Fibroblast of villous mesenchyme (primary cell): ENCODE measurements at places on chromosomes 6 and 20. TPM values are rescaled to one million over a fixed set of nuclear protein-coding genes. Genes with fewer than 3 reads are reported as not detected.
A peak's percentile ranks its signal among the peaks of the same experiment; 100 is the strongest.

DNA sequence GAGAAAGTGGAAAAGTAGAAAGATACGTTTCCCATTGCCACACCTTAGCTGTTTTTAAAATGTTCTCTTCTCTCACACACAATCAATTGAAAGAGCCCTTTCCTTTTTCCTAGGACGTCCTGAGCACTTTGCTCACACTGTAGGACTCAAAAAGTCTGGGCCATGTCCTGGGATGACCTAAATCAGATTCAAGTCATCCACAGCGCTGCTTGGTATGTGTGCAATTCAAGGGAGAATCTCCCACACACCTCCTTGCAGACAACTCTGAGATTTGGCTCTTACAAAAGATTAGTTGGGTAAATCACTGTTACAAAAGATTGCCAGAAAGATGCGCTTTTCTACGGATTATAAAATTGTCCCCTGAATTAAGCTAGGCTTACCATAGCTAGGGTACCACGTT is 130.1 kb downstream of the RNASET2 start:
- DNase-seq: peak; percentile 12

DNA sequence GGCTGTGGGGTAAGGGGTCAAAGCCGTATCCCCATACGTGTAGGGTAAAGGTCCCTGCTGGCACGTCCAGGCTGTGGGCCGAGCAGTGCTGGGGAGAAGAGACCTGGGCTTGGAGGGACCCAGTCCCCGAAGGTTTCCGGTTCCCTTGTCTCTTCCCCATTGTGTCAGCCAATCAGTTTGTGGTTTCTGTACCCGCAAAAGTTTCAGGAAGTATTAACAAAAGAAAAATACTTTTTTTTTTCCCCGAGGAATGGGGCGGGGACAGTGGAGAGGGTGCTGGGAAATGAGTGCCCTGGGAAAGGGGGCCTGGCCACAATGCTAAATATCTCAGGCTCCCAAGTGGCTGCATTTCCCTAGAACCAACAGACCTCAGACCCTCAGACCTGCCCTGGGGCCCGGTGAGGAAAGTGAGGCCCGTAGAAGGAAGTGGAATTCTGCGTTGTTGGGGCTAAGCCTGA is 15.2 kb upstream of the AMD1 start:
- no peak for DNase-seq

GRCh38 chr6:131173680-131174079 is 38.4 kb downstream of the AKAP7 start:
- no peak for DNase-seq

GRCh38 chr6:72022830-72023229 is 136.5 kb downstream of the RIMS1 start:
- DNase-seq: no peak

GRCh38 chr20:19113343-19113930 is 99.0 kb upstream of the SLC24A3 start:
- DNase-seq: no peak

GRCh38 chr6:20332441-20333006 is 69.2 kb upstream of the E2F3 start:
- DNase-seq: no peak

- DNase-seq: peak; percentile 9
These were observed 739 bp downstream of the CTSZ start for GRCh38 chr20:59006167-59006863.

DNA sequence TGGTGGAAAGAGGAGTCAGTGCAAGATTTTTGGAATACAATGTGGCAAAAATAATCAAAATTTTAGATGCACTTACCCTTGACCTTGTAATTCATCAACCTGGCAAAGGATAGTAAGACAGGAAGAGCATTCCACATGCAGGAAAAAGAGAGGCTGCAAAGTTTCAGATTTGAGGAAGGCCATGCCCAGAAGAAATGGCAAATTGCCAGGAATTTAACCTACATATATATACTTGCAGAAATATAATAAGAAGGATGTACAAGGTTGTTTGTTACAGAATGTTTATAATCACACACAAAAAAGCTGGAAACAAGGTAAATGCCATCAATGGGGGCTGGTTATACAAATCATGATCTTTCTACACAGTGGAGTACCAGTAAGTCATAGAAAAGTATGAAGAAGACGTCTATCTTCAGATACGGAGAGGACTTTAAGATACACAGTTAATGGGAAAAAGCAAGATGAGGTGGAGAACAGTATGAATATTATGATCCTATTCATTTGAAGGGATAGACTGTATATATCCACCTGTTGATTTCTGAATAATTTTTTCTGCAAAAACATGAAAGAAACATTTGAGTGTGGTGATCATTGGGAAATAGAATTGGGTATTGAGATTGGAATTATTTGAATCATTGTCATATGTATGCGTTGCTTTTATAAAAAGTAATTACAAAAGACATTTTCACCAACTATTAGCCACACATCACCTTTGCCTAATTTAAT is 253.8 kb downstream of the TBC1D7 start:
- DNase-seq: no peak

GRCh38 chr6:46882645-46883044 is 39.1 kb downstream of the ADGRF5 start:
- DNase-seq: no peak

- DNase-seq: peak; percentile 52
These were observed 16.3 kb downstream of the RBM24 start for GRCh38 chr6:17297271-17298080.

- peak; percentile 96 for DNase-seq
These were observed 132.2 kb downstream of the OGFRL1 start for GRCh38 chr6:71420693-71421328.

DNA sequence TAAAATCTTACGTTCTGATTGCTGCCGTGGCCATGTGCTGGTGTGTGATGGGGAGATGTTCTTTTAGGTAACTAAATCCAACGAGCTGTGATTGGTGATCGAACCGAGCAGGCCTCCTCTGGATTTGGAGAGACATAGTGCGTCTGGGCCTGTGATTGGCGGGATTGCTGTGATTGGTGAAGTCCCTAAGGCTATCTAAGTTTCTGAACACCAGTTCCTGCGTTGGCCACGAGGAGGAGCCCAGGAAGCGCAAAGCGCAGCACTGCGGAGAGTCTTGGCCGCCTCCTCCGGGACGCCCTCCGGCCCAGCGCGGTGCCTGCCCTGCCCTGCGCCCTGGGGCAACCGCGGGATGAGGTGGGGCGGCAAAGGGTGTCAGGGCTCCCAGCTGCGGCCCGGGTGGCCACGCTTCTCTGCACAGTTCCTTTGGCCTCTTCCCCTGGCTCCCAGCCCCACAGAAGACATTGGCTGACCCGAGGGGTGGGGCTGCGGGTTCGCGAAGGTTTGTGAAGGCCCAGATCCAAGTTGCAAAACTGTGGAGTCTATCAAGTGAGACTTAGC is 33.0 kb downstream of the HNF4A start:
- peak; percentile 64 for DNase-seq

DNA sequence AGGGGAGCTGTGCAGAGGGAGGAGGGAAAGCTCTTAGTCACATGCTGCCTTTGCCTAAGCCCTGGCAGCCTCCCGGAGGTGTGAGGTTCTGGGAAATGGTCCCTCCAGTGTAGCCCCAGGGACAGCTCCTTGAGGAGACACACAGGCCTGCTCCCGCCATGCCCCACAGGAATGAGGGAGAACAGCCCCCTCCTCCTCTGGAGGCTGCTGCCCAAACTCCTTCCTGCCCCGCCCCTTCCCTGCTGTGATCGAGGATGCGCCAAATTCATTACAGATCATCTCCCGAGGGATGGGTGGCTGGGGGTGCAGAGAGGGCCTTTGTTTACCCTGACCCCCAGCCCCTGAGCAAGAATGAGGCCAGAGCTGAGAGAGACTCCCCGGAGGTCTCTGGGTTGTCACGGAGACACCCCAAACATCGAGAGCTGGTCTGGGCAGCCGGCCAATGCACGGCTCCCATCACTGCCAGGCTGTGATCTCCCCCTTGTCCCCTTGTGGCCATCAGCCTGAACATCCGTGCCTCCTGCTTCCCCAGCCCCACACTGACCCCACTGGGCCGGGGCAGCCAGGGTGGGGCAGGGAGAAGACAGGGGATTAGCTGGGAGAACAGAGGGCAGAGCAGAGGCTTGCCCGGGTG is 8.4 kb downstream of the CYP21A2 start:
- peak; percentile 19 for DNase-seq

GRCh38 chr6:111844376-111844775 is 28.9 kb downstream of the FYN start:
- no peak for DNase-seq

DNA sequence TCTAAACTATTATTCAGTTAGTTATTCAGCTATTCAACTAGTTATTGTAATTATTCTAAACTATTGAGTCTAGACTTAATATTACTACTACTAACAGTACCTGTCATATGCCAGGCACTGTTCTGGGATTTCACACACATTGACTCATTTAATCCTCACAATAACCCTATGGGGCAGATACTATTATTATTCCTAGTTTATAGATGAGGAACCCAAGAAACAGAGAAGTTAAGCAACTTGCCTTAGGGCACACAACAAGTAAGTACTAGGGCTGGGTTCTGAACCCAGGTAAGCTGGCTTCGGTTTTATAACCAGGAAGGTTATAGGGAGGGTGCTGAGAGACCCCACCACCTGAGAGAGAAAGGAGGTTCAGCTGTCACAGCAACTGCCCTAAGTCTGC is 7.8 kb downstream of the TEAD3 start:
- no peak for DNase-seq

DNA sequence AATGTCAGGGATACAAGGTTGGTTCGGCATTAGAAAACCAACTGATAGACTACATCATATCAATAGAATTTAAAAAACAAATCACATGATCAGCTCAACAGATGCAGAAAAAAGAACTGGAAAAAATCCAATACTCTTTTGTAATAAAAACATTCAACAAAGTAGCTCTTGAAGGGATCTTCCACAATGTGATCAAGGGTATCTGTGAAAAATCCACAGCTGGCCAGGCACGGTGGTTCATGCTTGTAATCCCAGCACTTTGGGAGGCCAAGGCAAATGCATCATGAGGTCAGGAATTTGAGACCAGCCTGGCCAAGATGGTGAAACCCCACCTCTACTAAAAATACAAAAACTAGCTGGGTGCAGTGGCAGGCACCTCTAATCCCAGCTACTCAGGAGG is 63.1 kb downstream of the ASCC3 start:
- no peak for DNase-seq

GRCh38 chr20:36215778-36216177 is 20.5 kb upstream of the AAR2 start:
- no peak for DNase-seq

GRCh38 chr6:34022250-34022872 is 123.5 kb downstream of the GRM4 start:
- no peak for DNase-seq

- peak; percentile 41 for DNase-seq
These were observed 26.2 kb downstream of the CYP39A1 start for GRCh38 chr6:46626228-46626909.

GRCh38 chr6:168314948-168315347 is 4.6 kb downstream of the DACT2 start:
- peak; percentile 5 for DNase-seq

GRCh38 chr20:671252-672030 is 4.2 kb downstream of the SCRT2 start:
- DNase-seq: no peak

- DNase-seq: no peak
These were observed 110.5 kb downstream of the HAO1 start for GRCh38 chr20:7829776-7830175.

- no peak for DNase-seq
These were observed 70.7 kb upstream of the NOTCH4 start for GRCh38 chr6:32294566-32294965.

DNA sequence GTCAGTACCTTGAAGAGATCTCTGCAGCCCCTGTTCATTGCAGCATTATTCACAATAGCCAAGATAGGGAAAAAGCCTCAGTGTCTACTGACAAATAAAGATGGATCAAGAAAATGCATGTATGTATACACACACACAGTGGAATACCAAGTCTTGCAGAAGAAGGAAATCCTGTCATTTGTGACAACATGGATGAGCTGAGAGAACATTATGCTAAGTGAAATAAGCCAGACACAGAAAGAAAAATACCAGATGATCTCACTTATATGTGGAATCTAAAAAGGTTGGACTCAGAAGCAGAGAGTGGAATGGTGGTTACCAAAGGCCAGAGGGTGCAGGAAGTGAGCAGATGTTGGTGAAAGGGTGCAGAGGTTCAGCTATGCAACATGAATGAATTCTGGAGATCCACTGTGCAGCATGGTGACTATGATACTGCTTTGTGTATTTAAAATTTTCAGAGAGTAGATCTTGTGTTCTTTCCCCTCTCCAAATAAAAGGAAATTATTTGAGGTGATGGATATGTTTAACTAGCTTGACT is 11.0 kb upstream of the SLC22A1 start:
- DNase-seq: peak; percentile 30

GRCh38 chr6:108751851-108752732 is 96.1 kb upstream of the ARMC2 start:
- no peak for DNase-seq

DNA sequence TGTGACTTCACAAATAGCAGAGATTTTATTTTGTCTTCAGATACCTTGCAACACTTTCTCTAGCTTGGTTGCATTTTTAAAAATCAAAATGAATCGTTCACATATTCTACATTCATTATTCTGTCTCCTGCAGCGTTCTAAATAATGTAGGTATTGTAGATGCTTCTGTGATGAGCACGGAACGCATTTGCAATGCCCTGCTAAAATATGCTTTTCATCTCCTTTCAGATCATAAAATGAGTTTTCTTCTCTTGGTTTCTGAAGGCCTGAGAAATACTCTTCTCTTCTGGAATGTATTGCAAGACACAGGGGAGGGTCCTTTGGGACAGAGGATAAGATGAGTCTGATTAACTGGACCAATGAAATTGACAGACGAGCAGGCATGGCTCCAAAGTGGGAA is 390.7 kb downstream of the PREX1 start:
- DNase-seq: no peak

GRCh38 chr6:27830212-27830599 is 82.0 kb downstream of the OR2B2 start:
- DNase-seq: peak; percentile 31

- no peak for DNase-seq
These were observed 126.2 kb downstream of the CD164 start for GRCh38 chr6:109255946-109256640.

DNA sequence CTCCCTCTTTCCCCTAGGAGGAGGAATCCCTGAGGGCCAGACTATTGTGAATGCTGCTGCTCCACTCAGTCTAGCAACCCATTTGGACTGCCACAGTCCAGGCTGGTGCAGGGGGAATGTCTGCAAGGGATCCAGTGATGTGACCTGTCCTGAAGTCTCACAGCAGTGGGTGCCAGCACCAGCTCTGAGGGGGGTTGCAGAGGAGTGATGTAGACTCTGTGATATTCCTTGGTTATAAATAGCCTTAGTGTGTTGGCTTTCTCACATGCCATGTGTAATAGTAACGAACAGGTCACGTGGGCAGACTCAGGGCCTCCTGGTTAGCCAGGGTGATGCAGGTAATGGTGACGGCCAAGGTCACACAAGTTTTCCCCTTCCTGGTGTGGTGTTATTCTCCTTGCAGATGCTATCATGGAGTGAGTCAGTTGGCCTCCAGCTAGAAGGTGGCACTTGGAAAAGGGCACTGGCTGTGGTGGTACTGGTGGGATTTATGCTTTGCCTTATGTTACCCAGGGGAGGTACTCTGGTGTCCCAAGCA is 404.4 kb downstream of the UTRN start:
- DNase-seq: no peak

- no peak for DNase-seq
These were observed 102.9 kb upstream of the ZNF184 start for GRCh38 chr6:27575594-27576361.

GRCh38 chr6:123925842-123926399 is 122.3 kb downstream of the NKAIN2 start:
- no peak for DNase-seq

Gene NR2E1
- total RNA-seq: not detected in 2 replicates

Gene SLC26A8
- not detected in 2 replicates for total RNA-seq

Gene TRIM40
- total RNA-seq: not detected in 2 replicates

Gene LY6G6F
- not detected in 2 replicates for total RNA-seq

Gene KHDC1
- total RNA-seq: 2.6 and 3.9 TPM in 2 replicates

Gene PCNA
- 79.6 and 121 TPM in 2 replicates for total RNA-seq
